Stimulated activated CD4-positive, alpha-beta T cell treated with anti-CD3 and anti-CD28 coated beads, Interleukin-15, amount 100 ng/mL, for 1 hour (primary cell): ENCODE measurements at places on chromosomes 12 and 14.
A peak's percentile ranks its signal among the peaks of the same experiment; 100 is the strongest.

DNA sequence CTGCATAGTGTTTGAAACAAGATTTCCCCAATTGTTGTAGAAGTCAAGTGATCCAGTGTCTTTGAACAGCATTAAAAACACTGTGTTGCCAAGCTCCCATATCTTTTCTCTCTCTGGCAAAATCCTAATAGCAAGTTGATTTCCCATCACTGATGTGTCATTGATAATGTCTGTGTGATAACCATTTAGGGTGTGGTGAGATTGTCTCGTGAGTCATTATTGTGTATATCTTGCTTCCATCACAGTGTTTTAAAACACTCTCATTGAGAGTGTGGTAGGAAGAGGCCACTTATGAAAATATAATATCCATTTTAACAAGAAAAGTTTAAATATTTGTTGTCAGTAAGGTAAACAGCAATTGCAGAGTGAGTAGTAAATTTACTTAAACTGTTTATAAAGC lies 74.7 kb downstream of the PRORP start:
- DNase-seq, result no peak

DNA sequence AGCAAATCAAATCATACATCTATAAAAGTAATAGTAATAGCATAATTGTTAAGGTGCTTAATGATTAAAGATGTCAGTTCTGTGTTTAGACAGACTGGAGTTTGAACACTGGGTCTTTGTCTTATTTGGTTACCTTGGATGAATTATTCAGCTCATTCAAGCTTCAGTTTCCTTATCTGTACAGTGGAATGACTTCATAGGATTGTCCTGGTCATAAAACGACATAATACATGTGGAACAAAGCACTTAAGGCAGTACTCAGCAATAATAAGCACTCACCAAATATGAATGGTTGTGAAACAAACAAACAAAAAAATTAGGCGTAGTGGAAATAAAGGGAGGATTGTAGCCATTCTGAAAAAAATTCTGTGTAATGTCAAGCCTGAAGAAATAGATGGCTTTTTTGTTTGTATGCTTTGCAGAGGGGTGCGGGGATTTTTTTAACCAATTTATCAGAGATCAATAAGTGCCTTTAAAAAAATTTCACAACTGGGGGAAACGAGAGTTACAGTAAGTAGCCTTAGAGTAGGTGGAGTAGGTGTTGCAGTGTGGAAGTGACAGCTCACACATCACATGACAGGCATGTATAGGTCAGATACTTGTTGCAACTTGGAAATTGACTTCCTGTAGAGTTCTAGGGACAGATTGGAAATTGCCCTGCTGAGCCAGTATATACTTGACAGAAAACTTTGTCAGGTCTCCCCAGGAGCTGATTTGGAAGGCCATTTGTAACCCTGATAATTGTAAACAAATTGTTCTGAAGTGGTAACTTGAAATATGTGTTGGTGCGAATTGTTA lies 157.7 kb downstream of the SLC15A5 start:
- DNase-seq, result no peak

GRCh38 chr12:93325855-93326254 lies 51.9 kb upstream of the NUDT4 start:
- no peak for DNase-seq

- no peak for DNase-seq
Measured at GRCh38 chr12:89453121-89453978, 71.2 kb downstream of the GALNT4 start.

DNA sequence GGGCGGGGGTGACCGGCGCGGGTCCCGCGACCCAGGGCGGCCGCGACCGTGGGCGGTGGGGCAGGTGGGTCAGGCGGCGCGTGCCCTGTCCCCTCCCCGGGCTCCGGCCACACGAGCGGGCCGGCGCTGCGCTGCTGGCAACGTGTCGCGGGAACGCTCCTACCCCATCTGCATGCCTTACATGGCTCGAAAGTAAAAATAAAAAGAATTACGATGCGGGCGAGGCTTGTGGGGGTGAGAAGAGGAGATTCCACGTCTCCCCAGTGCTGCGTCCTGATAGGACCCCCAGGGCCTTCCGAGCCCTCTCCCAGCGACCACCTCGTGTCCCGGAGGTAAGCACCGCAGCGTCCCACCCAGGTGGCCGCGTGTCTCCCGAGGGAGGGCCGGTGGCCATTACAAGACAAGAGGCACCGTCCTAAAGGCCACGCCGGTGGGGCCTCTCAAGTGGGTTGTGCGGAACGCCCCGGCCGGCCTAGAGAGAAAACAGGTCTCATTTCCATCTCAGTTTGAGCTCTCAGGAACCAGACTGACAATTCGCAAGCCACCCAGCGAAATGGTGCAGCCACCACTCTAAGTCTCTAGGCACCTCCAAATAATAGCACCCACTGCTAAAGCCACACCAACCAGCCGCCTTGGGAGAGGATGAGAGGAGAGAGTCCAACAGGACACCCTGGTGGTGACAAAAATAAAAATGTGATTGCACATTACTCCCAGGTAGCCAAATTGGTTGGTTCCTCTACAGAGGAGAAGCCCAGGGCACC lies 612 bp upstream of the FOXN3 start:
- peak; percentile 30 for DNase-seq

DNA sequence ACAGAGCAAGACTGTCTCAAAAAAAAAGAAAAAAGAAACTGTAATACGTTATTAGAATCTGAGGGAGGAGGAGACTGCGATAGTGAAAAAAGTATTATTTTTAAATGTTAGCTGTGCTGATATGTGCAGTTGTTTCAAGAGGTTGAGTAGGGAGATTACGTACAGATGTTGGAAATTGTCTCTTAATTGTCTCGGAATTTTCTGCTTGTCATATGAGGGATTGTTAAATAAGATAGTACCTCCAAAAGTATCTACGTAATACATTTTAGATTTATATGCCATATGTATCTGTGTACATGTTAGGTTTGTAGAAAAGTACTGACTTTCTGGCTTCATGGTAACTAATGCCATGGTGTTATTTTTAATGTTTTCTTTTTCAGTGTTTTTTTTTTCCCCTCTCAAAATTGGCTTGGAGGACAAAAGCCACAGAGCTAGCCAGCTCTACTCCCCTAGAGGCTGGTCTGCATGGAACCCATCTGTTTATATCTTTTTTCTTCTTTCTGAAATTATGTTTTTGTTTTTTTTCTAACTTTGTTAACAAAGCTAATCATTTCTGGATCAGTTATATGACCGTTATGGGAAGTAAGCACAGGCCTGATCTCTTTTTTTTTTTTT lies 3.4 kb downstream of the RIMKLB start:
- DNase-seq, result no peak

GRCh38 chr14:29681316-29681715 lies 246.3 kb downstream of the PRKD1 start:
- DNase-seq, result no peak

DNA sequence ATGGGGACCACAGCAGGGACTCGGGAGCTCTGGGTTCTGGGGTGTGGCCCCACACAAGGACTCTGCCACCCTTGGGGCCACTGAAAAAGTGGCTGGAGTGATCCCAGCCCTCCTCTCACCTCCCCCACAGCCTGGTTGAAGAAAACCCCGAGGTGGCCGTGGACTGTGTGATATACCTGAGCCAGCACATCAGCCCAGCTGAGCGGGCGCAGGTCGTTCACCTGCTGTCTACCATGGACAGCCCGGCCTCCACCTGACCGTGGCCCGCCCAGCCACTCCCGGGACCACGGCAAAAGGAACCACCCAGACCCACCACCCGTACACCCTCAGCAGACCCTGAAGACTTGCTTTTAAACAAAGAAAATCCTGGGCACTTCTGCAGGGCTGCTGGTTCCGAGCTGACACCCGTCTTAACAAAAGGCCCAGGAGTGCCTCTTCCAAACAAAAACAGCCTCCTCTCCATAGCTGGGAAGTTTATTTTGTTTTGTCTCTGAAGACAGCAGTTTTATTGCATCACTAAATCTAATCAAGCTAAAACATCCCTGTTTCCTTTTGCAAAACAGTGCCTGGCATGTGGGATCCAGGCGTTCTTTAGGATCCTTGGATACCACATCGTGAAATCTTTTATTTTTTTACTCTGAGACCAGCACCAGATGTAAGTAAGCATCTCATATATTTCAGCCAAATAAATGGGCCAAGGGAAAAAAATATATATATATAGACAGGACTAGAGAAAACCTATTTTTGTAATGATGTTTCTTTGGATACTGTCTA lies 42.8 kb downstream of the FOXN4 start:
- no peak for DNase-seq

- no peak for DNase-seq
Measured at GRCh38 chr14:70921669-70922068, 14.4 kb downstream of the PCNX1 start.

DNA sequence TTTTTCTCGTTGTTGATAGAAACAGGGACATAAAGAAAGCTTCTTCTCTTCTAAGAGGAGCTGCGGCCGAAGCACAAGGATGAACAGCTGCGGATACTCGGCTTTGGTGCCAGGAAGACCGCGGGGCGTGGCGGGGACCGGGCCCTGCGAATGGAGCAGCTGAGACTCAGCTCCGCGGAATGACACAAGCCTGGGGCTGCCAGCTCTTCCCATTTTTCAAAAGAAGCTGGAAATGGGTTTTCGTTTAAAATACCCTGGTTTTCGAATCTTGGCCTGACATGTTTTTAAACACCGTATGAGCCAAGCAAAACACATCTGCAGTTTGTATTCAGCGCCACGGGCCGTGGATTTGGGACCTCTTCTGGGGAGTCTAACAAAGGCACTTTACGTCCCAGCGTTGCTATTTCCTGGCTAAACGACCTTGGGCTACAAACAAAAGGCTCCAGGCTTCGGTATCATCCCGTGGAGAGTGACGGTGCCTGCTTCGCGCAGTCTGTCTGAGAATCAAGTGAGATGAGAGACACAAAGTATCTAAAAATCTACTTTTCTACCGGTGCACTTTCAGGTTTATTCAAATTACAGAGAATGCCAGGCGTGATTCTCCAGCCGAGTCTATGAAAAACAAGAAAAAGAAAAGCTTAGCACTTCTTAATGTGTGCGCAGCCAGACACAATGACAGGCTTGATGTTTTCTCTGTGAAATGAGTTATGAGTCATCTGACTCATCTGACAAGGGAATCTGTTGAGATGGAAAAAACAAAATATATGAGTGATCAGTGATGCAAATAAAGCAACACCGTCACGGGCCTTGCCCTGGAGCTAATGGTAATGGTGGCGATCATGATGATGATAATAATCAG lies 114.0 kb upstream of the TMEM132D start:
- DNase-seq, result no peak

GRCh38 chr14:101116065-101116464 lies 212.5 kb upstream of the RTL1 start:
- DNase-seq, result no peak

GRCh38 chr12:132444957-132445883 lies 44.7 kb upstream of the FBRSL1 start:
- DNase-seq, result peak; percentile 58

DNA sequence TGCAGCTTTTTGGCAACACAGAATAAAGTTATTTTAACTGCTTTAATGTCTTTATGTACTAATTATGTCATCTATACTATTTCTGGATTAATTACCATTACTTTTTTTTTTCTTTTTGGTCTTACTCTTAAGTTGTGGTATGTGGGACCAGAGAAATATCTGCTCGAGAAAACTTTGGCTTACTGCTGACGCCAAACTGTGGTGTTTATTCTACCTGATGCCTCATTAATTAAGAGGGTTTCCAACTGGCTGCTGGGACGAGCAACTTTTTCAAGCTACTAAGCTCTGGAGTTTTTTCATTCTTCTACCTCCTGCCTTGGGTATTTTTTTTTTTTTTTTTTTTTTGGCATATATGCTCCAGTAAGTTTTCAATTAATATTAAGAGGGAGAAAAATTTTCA lies 1257.5 kb downstream of the FSCB start:
- no peak for DNase-seq

DNA sequence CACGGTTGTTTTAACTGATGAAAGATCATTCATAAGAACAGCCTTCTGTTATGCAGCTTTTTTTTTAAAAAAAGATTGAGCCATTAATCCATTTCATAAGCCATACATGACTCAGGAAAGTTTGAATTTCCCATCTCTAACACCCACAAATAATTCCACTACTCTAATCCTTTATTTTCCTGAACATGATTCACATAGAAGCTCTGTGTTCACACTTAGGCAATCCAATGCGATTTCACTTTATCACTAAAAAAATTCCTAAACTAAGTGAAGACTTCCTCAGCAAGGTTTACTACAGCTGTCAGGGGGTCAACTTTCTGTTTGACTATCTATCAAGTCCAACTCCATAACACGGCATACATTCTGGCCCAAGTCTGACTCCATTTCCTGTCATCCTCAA lies 25.9 kb downstream of the PKP2 start:
- no peak for DNase-seq

GRCh38 chr14:75495399-75495798 lies 26.9 kb upstream of the BATF start:
- no peak for DNase-seq

GRCh38 chr12:58919231-58920101 lies 838 bp downstream of the LRIG3 start:
- no peak for DNase-seq

- no peak for DNase-seq
Measured at GRCh38 chr12:121538699-121539061, 42.1 kb downstream of the KDM2B start.
